ENCODE measurements at places on chromosomes 1 and 21. TPM values are rescaled to one million over a fixed set of nuclear protein-coding genes. Genes with fewer than 3 reads are reported as not detected.

DNA sequence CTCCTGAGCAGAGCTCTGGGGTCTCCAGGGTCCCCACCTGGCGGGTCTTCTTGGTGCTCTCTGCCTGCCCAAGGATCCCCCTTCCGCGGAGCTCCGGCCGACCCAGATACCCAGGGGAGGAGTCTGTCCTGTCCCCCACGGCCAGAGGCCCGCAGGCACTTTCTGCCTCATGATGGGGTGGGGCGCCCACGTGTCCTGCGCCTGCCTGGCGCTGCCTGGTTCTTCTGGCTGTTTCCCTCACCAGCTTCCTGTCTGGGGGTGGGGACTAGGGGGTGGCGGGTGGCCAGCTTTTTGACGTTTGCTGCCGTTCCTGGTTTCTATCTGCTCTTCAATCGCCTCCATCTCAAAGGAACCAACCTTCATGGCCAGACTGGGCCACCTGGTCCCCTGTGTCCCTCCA lies 313.3 kb upstream of the VAMP3 start:
- H3K27me3 ChIP-seq: no peaks in the 10 kb centered on the region
- H3K4me1 ChIP-seq: peaks cover 15% of the 10 kb centered on the region
- H3K36me3 ChIP-seq: no peaks in the 10 kb centered on the region
- no peak for DNase-seq
- H3K4me3 ChIP-seq: no peak overlapping the region
- no peak overlapping the region for H3K27ac ChIP-seq

- H3K27ac ChIP-seq: no peak overlapping the region
- peaks cover 15% of the 10 kb centered on the region for H3K27me3 ChIP-seq
- no peaks in the 10 kb centered on the region for H3K36me3 ChIP-seq
Observed at GRCh38 chr21:39610703-39611102, 2.0 kb upstream of the B3GALT5 start.

DNA sequence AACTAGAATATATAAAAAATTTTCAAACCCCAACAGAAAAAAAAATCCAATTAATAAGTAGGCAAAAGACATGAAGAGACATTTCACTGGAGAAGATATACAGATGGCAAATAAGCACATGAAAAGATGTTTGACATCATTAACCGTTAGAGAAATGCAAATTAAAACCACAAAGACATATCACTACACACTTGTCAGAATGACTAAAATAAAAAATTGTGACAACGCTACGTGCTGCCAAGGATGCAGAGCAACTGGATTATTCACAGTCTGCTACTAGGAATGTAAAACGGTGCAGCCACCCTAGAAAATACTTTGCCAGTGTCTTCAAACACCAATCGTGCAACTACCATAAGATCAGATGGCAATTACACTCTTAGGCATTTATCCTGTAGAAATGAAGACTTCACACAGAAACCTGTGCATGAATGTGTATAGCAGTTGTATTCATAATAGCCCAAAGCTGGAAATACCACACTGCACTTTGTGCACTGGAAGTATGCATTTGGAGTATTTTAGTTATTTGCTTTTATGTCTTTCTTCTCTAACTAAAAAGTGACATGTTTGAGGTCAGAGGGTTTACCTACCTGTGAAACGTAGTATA lies 75.3 kb upstream of the PALMD start:
- no peaks in the 10 kb centered on the region for H3K36me3 ChIP-seq
- no peak for DNase-seq
- H3K27me3 ChIP-seq: no peaks in the 10 kb centered on the region
- no peaks in the 10 kb centered on the region for H3K4me1 ChIP-seq
- H3K4me3 ChIP-seq: no peak overlapping the region
- no peak overlapping the region for H3K27ac ChIP-seq

- no peaks in the 10 kb centered on the region for H3K36me3 ChIP-seq
- no peak overlapping the region for H3K4me3 ChIP-seq
- no peak for DNase-seq
- no peaks in the 10 kb centered on the region for H3K27me3 ChIP-seq
- H3K4me1 ChIP-seq: no peaks in the 10 kb centered on the region
- no peak overlapping the region for H3K27ac ChIP-seq
Observed at GRCh38 chr1:111570781-111571181, 48.8 kb upstream of the RAP1A start.

GRCh38 chr1:11052839-11053757 lies 6.1 kb upstream of the MASP2 start:
- H3K4me1 ChIP-seq: no peaks in the 10 kb centered on the region
- no peaks in the 10 kb centered on the region for H3K27me3 ChIP-seq

PRKAA2 gene
- 7.8 TPM for total RNA-seq

DNA sequence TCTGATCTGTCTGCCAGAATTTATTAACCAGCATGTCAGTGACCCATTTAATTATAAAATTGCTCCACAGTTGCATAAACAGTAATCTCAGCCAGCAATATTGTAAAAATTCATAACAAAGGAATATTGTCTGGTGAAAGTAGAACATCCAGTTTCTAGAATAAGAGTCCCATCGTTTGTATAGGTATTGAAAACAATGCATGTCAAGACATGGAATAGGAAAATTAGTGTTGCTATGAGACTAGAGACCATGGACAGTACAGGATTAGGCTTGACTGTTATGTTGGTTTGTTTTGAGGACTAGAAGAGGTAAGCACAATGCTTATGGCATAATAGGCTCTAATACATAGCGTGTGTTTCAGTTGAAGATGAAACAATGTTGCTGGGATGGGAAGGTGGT lies 37.1 kb downstream of the ATF6 start:
- no peak overlapping the region for H3K27ac ChIP-seq
- H3K27me3 ChIP-seq: no peaks in the 10 kb centered on the region
- H3K4me3 ChIP-seq: no peak overlapping the region
- peaks cover 19% of the 10 kb centered on the region for H3K4me1 ChIP-seq
- DNase-seq: no peak
- no peaks in the 10 kb centered on the region for H3K36me3 ChIP-seq

- peak; percentile 69 for DNase-seq
- no peak overlapping the region for H3K4me3 ChIP-seq
- H3K27ac ChIP-seq: peak overlapping the region; percentile 40
- peaks cover 33% of the 10 kb centered on the region for H3K4me1 ChIP-seq
Observed at GRCh38 chr21:43306911-43307676, 119.8 kb downstream of the SIK1 start.

ERICH3 gene
- 0.47 TPM for total RNA-seq

- H3K27me3 ChIP-seq: peaks cover 8% of the 10 kb centered on the region
- H3K4me1 ChIP-seq: no peaks in the 10 kb centered on the region
- no peak overlapping the region for H3K27ac ChIP-seq
- DNase-seq: peak; percentile 85
- no peaks in the 10 kb centered on the region for H3K36me3 ChIP-seq
Observed at GRCh38 chr1:61043010-61043820, 39.1 kb upstream of the NFIA start.

ARHGEF19 gene
- total RNA-seq: 15.9 TPM

DENND2D gene
- 7.3 TPM for total RNA-seq

STIL gene
- total RNA-seq: 6.1 TPM

SPRR1B gene
- not detected for total RNA-seq

DNA sequence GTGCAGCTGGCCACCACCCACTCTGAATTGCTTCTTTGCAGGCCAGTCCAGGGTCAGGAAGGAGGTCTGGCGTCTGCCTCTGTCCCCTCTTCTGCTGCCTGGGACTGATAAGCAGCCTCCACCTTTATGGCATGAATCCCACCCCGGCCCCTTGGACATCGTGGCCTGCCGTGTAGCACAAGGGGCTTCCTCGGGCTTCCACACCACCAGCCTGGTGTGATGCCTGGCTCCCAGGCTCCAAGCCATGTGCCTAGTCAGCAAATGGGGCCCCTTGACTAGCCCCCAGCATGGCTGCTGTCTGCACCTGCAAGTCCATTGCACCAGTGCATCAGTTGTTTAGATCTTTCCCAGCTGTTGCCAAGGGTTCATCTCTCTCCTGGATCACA lies 9.9 kb upstream of the ARF1 start:
- no peaks in the 10 kb centered on the region for H3K4me1 ChIP-seq
- no peak overlapping the region for H3K4me3 ChIP-seq
- no peak for DNase-seq
- no peaks in the 10 kb centered on the region for H3K36me3 ChIP-seq
- peaks cover 11% of the 10 kb centered on the region for H3K27me3 ChIP-seq
- no peak overlapping the region for H3K27ac ChIP-seq

COL11A1 gene
- total RNA-seq: 150 TPM

- DNase-seq: no peak
- H3K4me3 ChIP-seq: no peak overlapping the region
- no peaks in the 10 kb centered on the region for H3K36me3 ChIP-seq
- no peak overlapping the region for H3K27ac ChIP-seq
- peaks cover 12% of the 10 kb centered on the region for H3K4me1 ChIP-seq
- H3K27me3 ChIP-seq: no peaks in the 10 kb centered on the region
Observed at GRCh38 chr1:245181158-245181517, 26.4 kb downstream of the KIF26B start.

DNA sequence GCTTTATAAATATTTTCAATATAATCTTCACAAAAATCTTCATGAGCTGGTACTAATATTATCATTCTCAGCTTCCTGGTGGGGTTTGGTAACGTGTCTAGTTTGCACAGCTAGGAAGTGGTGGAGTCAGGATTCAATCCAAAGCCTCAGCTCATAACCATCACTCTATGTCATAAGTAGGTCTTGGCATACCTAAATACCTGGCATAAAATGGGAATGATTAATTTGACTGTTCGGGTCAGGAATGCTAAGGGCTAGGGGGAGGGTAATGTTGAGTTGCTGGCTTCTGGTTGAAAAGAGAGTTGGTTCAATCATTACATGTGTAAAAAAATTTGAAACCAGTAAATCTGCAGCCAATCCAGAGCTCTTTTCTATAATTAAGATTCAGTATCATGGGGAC lies 5.6 kb upstream of the SAMSN1 start:
- H3K27me3 ChIP-seq: no peaks in the 10 kb centered on the region
- H3K27ac ChIP-seq: no peak overlapping the region
- no peak overlapping the region for H3K4me3 ChIP-seq

GRCh38 chr1:40794974-40795715 lies 11.6 kb downstream of the KCNQ4 start:
- no peak overlapping the region for H3K4me3 ChIP-seq
- H3K27ac ChIP-seq: no peak overlapping the region
- no peaks in the 10 kb centered on the region for H3K27me3 ChIP-seq
- peaks cover 7% of the 10 kb centered on the region for H3K4me1 ChIP-seq
- no peak for DNase-seq

DNA sequence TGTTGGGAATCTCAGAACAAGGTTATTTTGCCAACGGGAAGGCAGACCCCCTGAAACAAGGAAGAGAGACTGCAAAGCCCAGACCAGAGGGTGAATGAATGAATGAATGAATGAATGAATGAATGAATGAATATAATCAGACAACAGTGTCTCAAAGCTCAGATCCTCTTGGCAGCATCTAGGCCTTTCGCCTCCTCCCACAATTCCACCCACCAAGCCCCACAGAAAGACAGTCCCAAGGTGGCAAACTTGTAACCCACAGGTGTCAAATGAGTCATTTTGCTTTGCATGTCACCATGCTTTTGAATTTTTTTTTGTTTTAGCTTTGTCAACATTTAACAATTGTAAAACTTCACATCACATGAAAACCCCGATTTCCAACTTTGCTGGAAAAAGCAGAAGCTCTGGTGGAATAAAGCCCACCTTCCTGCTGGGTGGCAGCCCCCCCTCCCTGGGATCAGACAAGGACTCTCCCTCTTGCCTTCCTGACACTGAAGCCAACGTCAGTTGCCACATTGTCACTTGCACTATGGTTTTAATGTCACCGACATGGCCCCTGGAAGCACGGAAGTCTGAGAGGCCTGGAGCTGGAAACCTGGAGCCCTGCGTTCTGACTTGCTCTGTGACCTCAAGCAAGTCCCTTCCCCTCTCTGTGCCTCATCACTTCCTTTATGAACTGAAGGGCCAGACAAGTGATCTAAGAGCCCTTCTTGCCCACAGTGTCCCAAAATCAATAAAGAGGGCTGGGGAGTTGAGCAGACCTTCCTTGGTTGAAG lies 134.6 kb upstream of the RUNX3 start:
- H3K36me3 ChIP-seq: no peaks in the 10 kb centered on the region
- no peaks in the 10 kb centered on the region for H3K4me1 ChIP-seq
- H3K27me3 ChIP-seq: no peaks in the 10 kb centered on the region
- DNase-seq: no peak

SUMO3 gene
- 77.2 TPM for total RNA-seq

DNA sequence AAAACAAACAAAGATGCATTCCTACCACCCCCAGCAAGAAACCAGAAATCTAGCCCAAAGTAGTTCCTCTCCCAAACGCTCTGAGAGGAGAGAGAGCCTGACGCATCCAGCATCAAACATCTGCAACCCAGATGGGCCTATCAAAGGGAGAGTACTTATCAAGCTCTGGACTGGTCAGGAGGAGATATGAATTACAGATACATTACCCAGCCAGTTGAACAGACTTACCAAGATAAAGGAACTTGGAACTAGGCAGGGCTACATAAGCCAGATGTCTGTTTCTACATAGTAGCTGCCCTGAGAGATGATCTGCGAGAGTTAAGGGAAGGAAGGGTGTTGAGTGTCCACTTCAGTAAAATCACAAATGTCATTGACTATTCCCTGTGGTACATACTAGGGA lies 138.4 kb downstream of the PAPPA2 start:
- no peak overlapping the region for H3K4me3 ChIP-seq
- peak; percentile 43 for DNase-seq
- no peaks in the 10 kb centered on the region for H3K27me3 ChIP-seq
- no peak overlapping the region for H3K27ac ChIP-seq

- H3K4me3 ChIP-seq: peak overlapping the region; percentile 2
- H3K27ac ChIP-seq: peak overlapping the region; percentile 95
- DNase-seq: no peak
- H3K36me3 ChIP-seq: no peaks in the 10 kb centered on the region
Observed at GRCh38 chr1:44819196-44819607, 10.9 kb downstream of the BTBD19 start.

DNA sequence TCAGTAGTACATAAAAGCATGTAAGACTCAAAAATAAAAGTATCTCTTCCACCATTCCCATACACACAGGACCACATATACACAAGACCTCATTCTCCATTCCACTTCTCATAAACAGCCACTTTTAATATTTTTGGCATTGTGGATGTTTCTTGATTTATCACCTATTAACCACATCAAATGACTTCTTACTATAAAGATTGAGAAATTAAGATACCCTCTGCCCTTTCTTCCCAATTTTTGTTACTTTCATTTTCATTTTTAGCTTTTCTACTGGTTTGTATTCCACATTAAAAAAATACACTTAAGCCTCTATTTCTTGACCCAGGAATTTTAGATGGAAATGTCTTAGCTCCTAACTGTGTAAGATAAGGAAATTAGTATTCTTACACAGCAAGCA lies 22.8 kb downstream of the AKT3 start:
- no peak for DNase-seq
- no peak overlapping the region for H3K27ac ChIP-seq
- no peaks in the 10 kb centered on the region for H3K36me3 ChIP-seq

GRCh38 chr1:155250633-155251449 lies 4.4 kb downstream of the ENTREP3 start:
- H3K4me1 ChIP-seq: peaks cover 21% of the 10 kb centered on the region
- DNase-seq: peak; percentile 96
- H3K36me3 ChIP-seq: no peaks in the 10 kb centered on the region
- no peaks in the 10 kb centered on the region for H3K27me3 ChIP-seq
- H3K4me3 ChIP-seq: no peak overlapping the region
- H3K27ac ChIP-seq: peak overlapping the region; percentile 39
